ENCODE measurements at places on chromosomes 1 and 21.

DNA sequence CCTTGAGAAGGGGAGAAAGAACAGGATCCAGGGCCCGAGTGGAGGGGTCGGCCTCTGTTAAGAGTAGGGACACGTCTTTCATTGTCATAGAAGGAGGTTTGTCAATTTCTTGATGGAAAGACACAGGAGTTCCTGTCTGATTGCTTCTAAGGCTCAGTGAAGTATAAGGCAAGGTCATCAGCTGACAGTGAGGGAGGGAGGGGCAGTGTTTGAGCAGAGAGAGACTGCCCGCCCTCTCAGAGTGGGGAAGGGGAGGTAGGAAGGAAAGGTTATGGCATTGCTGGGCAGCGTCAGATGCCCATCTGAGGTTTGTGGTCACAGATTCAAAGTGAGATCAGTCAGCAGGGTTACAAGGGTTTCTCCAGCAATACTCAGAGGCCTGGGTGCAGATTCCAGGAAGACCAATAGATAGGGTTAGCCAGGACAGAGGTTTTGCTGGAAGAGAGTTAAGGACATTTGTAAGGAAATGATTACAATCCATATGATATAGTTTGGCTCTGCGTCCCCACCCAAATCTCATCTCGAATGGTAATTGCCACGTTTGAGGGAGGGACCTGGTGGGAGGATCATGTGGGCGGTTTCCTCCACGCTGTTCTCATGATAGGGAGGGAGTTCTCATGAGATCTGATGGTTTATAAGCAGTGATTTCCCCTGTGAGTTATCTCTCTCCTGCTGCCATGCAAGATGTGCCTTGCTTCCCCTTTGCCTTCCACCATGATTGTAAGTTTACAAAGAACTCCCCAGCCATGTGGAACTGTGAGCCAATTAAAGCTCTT, 127.2 kb upstream of the GJB5 start:
- no peak for DNase-seq

GRCh38 chr21:31798842-31799704, 67.2 kb upstream of the SCAF4 start:
- DNase-seq = no peak

DNA sequence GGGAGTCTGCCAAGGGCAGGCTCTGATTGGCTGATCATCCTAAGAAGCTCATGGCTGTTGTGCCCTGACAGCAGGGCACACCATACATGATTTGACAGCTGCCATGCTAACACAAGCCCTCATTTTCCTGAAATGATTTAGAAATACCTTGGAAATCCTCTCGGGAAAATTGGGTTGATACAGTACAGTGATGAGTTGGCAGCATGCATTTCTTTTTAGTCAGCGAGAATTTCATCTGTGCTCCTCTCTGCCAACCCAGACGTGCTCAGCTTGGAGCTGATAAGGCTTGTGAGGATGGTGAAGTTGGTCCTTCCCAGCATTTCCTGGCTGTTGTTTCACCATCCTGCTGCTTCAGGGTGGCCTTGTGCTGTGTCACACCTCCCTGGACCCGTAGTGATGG, 22.6 kb upstream of the KCNQ4 start:
- DNase-seq = no peak

GRCh38 chr1:68954841-68955240, 458.0 kb upstream of the DEPDC1 start:
- DNase-seq = no peak

DNA sequence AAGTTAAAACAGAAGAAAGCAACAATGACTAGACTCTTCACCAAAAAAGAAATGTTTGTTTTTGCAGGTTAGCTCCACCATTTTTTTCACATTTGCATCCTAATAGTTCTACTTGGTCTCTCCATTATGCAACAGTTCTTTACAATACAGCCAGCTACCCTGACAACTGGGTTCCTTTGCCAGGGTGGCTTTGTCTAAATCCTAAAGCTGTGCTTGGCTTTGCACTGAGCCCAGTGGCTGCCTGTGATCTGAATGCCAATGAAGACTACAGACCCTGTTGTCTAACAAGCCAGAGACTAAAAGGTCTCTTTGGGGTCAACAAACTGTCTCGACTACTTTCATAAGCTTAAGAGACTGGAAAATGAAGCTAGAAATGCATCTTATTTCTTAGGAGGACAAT, 112.0 kb downstream of the AKT3 start:
- no peak for DNase-seq
